Testis (tissue), 5 donors: ENCODE measurements at places on chromosomes 12 and 14. TPM values are rescaled to one million over a fixed set of nuclear protein-coding genes. Genes with fewer than 3 reads are reported as not detected.

TAS2R7 gene
- not detected for total RNA-seq

HNRNPC gene
- total RNA-seq, result 317 TPM

SLC25A21 gene
- total RNA-seq, result 16.0 TPM

CCND2 gene
- 19.9 TPM for total RNA-seq

DNA sequence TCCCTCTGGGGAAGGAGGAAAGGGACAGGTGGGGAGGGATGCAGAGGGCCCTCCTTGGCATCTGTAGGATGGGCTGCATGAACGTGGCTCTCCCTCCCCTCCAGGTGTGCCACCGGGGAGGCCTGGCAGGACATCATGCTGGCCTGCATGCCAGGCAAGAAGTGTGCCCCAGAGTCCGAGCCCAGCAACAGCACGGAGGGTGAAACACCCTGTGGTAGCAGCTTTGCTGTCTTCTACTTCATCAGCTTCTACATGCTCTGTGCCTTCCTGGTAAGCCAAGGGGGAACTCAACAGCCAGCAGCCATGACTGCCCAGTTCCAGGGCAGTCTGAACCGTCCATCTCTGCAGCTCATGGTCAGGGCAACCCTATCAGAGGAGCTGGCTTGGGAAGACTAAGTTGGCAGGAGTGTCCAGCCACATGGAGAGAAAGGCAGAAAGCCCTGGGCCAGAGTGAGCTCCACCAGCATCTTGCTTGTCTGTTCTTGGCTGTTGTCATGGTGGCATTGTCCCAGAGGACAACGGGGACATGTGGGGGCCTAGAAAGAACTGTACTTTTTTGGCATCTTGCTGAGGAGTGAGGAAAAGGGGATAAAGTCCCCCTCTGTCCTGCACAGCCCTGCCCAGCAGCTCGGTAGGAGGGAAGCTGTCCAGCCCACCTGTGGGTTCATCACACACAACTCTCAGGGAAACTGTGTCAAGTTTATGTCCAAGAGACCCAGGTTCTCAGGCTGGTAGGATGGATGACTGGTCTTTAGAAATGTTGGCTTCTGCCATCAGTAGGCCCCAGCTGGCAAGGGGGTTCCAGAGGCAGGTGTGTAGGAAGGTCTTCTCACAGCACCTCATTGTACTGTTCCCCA lies 129.8 kb upstream of the FKBP4 start:
- no peak for DNase-seq
- no peak overlapping the region for H3K27ac ChIP-seq
- no peaks in the 10 kb centered on the region for H3K27me3 ChIP-seq
- H3K36me3 ChIP-seq, result no peaks in the 10 kb centered on the region
- no peaks in the 10 kb centered on the region for H3K4me1 ChIP-seq

- no peaks in the 10 kb centered on the region for H3K4me1 ChIP-seq
- no peaks in the 10 kb centered on the region for H3K27me3 ChIP-seq
- no peaks in the 10 kb centered on the region for H3K36me3 ChIP-seq
- no peak overlapping the region for H3K4me3 ChIP-seq
- DNase-seq, result no peak
Observed at GRCh38 chr12:3463921-3464320, 27.1 kb upstream of the PRMT8 start.

GRCh38 chr14:99707921-99708320 lies 23.8 kb downstream of the CYP46A1 start:
- no peaks in the 10 kb centered on the region for H3K36me3 ChIP-seq
- DNase-seq, result no peak
- no peaks in the 10 kb centered on the region for H3K27me3 ChIP-seq
- no peak overlapping the region for H3K4me3 ChIP-seq
- no peaks in the 10 kb centered on the region for H3K4me1 ChIP-seq

DNA sequence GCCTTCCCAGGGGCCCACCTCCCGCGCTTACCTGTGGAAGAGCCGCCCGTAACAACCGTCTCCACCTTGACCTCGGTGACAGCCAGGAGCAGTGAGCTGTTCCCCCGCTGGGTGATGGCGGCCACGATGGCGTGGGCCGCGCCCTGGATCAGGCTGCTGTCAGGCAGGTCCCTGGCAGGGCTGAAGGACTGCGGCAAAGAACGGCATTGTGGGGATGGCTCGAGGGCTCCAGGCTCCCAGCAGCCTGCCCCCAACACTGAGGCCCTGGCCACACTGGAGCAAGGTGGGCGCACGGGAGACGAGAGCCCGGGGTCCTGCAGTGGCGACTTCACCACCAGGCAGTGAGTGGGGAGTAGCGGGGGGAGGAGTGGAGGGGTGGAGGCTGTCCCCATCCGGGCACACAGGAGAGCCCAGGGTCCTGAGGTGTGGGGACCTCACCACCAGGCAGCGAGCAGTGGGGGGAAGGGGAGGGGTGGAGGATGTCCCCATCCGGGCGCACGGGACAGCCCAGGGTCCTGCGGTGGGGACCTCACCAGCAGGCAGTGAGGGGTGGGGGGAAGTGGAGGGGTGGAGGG lies 25.0 kb downstream of the JAG2 start:
- no peaks in the 10 kb centered on the region for H3K36me3 ChIP-seq
- DNase-seq, result no peak
- H3K4me1 ChIP-seq, result no peaks in the 10 kb centered on the region
- H3K4me3 ChIP-seq, result no peak overlapping the region

- no peaks in the 10 kb centered on the region for H3K27me3 ChIP-seq
- H3K4me1 ChIP-seq, result no peaks in the 10 kb centered on the region
- no peak overlapping the region for H3K4me3 ChIP-seq
- no peak for DNase-seq
Observed at GRCh38 chr12:92612611-92613010, 90.2 kb upstream of the PLEKHG7 start.

DNA sequence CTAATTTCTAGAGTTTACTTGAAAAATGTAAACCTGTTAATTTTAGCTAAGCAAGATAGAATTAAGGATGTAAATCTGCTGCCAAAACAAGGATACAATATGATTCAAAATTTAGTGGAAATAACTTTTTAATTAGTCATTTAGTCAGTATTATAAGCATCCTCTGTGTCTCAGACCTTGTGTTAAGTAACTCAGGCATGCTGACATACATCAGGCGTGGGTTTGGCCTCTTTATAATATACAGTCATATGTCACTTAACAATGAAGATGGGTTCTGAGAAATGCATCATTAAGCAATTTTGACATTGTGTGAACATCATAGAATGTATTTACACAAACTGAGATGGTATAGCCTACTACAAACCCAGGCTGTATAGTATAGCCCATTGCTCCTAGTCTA lies 386.9 kb downstream of the ZFP36L1 start:
- no peak for DNase-seq
- no peak overlapping the region for H3K4me3 ChIP-seq
- H3K27me3 ChIP-seq, result no peaks in the 10 kb centered on the region
- no peaks in the 10 kb centered on the region for H3K36me3 ChIP-seq
- H3K27ac ChIP-seq, result no peak overlapping the region

DNA sequence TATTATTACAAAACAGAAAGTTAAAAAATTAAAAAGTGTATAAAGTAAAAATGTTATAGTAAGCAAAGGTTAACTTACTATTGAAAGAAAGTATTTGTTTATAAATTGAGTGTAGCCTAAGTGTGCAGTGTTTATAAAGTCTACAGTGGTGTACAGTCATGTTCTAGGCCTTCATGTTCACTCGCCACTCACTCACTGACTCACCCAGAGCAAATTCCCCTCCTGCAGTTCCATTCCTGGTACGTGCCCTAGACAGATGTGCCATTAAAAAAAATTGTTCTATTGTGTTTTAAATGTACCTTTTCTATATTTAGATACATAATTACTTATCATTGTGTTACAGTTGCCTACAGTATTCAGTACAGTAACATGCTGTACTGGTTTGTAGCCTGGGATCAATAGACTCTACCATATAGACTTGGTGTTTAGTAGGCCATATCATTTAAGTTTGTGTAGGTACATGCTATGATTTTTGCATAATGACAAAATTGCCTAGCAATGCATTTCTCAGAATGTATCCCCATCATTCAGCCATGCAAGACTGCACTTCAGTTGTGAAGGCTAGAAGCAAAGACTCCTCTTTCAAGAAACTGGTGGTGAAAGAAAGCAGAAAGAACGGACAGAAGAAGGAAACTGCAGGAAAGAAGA lies 100.6 kb downstream of the DACT1 start:
- H3K27me3 ChIP-seq, result no peaks in the 10 kb centered on the region
- no peak for DNase-seq
- no peaks in the 10 kb centered on the region for H3K36me3 ChIP-seq
- no peak overlapping the region for H3K4me3 ChIP-seq
- H3K27ac ChIP-seq, result no peak overlapping the region

GRCh38 chr14:71996610-71997009 lies 64.4 kb downstream of the RGS6 start:
- DNase-seq, result no peak
- no peaks in the 10 kb centered on the region for H3K4me1 ChIP-seq
- no peak overlapping the region for H3K4me3 ChIP-seq
- H3K36me3 ChIP-seq, result no peaks in the 10 kb centered on the region
- H3K27me3 ChIP-seq, result no peaks in the 10 kb centered on the region
- no peak overlapping the region for H3K27ac ChIP-seq

DNA sequence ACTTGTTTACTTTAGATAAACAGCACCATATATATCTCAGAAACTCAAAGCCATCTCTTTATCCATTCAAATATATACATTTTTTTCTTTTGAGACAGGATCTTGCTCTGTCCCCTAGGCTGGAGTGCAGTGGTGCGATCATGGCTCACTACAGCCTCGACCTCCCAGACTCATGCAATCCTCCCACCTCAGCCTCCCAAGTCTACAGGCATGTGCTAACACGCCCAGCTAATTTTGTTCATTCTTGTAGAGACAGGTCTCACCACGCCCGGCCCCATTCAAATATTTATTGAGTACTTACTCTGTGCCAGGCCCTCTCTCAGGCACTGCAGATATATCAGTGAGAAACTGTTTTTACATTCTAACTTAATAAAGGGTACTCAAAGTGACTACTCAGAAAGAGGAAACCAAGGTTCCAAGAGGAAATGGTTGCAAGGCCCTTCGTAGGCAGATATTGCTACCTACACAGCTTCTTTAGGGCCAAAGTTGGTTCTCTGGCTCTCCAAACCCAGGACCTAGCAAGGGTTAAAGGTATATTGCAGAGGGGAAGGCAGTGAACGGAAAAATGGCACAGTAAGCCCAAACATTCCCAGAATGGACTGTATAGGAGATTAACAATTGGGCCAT lies 2.9 kb downstream of the ATXN3 start:
- H3K4me1 ChIP-seq, result peaks cover 19% of the 10 kb centered on the region
- no peak for DNase-seq
- H3K36me3 ChIP-seq, result no peaks in the 10 kb centered on the region
- no peak overlapping the region for H3K4me3 ChIP-seq

- H3K27ac ChIP-seq, result no peak overlapping the region
- no peaks in the 10 kb centered on the region for H3K27me3 ChIP-seq
- DNase-seq, result no peak
- no peak overlapping the region for H3K4me3 ChIP-seq
Observed at GRCh38 chr12:27606986-27607385, 83.0 kb downstream of the PPFIBP1 start.

- H3K27me3 ChIP-seq, result no peaks in the 10 kb centered on the region
- H3K4me1 ChIP-seq, result peaks cover 57% of the 10 kb centered on the region
- no peaks in the 10 kb centered on the region for H3K36me3 ChIP-seq
- H3K27ac ChIP-seq, result no peak overlapping the region
- no peak for DNase-seq
Observed at GRCh38 chr12:14254781-14255180, 110.7 kb upstream of the ATF7IP start.

- no peak overlapping the region for H3K4me3 ChIP-seq
- no peak for DNase-seq
- H3K27me3 ChIP-seq, result peaks cover 6% of the 10 kb centered on the region
- H3K4me1 ChIP-seq, result peaks cover 27% of the 10 kb centered on the region
- no peaks in the 10 kb centered on the region for H3K36me3 ChIP-seq
Observed at GRCh38 chr12:113461666-113462065, 10.0 kb downstream of the LHX5 start.
